ENCODE measurements at places on chromosomes 11 and 22.

- DNase-seq: no peak
Observed at GRCh38 chr11:11952036-11952435, 56.4 kb downstream of the DKK3 start.

GRCh38 chr11:2694995-2695939 is 4.5 kb downstream of the KCNQ1OT1 start:
- DNase-seq: no peak

DNA sequence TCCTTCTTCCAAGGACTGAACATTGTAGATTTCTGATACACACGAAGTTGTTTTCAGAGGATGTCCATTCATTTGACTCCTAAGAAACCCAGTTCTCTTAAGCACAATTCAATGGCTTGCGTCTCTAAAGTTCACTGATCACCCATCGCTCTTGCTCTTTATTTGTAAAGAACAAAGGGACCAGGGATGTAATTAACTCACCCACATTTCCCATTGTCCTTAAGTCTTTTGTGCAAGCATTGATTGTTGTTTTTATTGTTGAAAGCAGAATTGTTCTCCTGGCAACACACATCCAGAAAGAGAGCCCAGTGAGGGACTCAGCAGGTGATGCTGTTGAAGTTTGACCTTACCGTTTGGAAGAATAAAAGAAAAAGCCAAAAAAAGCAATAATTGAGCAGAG is 59.2 kb downstream of the SPON1 start:
- DNase-seq: no peak

DNA sequence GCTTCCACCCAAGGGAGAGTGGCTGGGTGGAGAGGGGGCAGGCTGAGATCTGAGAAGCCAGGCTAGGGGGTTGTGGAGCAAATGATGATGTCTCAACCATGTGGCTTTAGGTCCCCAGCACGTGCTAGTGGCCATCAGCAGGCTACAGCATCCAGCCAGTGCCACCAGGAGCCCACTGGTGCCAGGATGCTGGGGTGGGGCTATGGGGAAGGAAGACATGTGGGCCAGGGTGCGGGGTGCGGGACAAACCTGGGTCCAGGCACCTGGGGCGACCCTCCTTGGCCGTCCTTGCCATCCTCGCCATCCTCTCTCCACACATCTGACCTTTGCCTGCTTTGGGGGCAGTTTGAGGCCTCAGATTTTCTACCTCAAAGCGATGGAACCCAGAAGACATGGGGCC is 104.3 kb downstream of the KCNQ1 start:
- DNase-seq: no peak

DNA sequence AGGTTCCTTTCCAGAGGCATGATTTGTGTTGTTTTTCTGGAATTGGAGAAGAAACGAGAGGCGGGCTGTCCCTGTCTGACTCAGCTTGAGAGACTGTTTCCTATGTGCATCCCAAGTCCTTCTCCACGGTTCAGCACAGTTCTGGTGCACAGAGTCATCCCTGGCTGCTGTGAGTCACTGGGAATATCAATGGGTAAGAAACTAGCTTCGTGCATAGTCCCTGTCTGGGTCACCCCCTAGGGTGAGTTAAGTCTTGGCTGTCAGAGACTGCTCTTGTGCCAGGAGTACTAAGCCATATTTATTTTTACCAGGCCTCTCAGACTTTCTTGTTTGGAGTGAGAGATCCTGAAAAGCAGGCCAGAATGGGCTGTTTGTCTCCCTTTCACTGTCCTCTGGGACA is 2.4 kb upstream of the LRP4 start:
- DNase-seq: no peak

- DNase-seq: no peak
Observed at GRCh38 chr11:46090375-46090774, 30.9 kb downstream of the PHF21A start.

GRCh38 chr11:121191818-121192217 is 90.8 kb downstream of the TECTA start:
- DNase-seq: no peak

DNA sequence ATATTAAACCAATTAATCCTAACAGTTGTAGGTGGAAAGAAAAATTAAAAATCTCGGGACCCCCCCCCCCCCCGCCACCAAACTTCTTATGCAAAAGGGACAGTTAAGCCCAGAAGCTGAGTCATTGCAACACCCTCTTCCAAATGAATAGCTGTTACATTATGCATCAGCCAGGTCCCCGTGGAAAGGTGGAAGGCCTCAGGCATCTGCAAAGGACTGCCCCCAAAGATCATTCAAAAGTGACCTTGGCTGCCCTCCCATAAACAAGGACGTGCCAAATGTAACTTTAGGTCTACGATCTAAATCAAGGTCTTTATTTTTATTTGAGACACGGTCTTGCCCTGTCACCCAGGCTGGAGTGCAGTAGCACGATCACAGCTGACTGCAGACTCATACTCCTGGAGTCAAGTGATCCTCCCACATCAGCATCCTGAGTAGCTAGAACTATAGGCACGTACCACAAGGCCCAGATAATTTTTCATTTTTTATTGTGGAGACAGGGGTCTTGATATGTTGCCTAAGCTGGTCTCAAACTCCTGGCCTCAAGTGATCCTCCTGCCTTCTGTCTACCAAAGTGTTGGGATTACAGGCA is 22.8 kb downstream of the SYN3 start:
- no peak for DNase-seq

DNA sequence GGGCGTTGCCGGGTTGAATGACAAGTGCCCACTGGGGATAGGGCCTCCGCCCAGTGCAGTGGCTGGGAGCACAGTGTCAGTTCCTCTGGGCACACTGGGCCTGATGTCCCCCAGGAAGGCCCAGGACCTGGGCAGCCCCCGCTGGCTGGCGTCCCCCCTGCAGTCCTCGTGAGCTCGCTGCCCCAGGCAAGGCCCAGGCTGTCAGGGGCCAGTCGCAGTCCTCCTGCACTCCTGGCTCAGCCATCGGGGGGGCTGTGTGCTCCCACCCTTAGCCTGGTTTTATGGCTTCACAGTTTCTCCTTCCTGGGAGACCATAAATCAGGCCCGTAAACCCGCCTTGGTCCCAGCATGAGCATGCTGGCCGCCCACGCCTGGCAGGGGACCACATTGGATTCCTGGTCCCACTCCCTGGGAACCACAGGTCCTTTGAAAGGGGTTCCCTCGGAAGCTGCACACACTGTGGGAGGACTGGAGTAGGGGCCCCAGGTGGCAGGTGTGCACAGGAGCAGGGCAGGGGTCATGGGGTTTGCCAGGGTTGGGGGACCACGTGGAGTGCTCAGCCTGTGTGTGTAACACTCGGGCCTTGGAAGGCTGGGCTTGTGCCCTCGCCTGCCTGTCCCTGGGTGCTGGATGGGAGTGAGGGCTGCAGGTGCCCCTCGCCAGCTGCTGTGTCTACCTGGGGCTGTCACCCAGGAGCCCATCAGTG is 113.6 kb downstream of the KCNQ1OT1 start:
- no peak for DNase-seq

GRCh38 chr22:48567213-48567975 is 1260.3 kb downstream of the BRD1 start:
- no peak for DNase-seq

GRCh38 chr11:79406376-79406775 is 34.5 kb downstream of the TENM4 start:
- no peak for DNase-seq

DNA sequence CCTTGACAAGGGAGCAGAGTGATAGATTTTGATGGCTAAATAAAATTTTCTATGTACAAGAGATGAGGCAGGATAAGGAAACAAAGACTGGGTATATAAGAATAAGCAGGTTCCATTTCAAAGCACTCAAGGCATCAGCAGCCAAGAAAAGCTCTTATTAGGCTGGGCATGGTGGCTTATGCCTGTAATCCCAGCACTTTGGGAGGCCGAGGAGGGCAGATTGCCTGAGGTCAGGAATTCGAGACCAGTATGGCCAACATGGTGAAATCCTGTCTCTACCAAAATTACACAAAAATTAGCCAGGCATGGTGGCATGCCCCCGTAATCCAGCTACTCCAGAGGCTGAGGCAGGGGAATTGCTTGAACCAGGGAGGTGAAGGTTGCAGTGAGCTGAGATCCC is 563.4 kb upstream of the CCDC179 start:
- DNase-seq: no peak

DNA sequence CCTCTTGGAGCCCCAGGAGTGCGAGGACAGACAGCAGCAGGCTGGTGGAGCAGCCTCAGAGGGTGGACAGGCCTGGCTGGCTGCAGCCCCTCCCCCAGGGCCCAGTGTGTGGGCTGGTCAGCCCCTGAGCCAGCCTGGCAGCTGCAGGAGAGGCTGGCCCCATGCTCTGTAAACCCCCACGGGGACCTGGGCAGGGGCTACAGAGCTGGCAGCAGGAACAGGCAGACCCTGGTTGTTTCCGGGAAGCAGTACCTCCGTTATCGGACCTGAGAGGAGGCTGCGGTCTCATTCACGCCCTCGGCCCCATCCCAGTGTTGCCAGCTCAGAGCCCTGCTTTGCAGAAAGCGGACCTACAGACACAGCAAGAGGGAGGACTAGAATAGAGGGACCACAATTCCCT is 38.5 kb upstream of the COMT start:
- DNase-seq: no peak

DNA sequence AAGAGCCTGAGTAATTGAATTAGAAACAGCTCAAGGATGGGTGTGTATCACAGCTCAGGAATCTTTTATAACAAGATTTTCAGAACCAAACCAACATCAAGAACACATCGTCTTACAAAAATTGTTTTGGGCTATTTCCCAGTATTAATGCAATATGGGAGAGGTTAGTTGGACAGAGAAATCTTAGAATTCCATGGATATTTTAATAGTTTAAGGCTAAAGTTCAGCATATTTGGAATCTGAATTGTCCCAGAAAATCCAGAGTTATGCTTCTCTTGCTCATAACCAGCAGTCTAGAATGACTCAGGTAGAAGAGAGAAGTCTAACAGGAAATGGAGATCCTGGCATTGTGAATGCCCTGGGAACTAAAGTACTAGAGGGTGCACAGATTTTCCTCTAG is 74.6 kb downstream of the ADM start:
- no peak for DNase-seq

DNA sequence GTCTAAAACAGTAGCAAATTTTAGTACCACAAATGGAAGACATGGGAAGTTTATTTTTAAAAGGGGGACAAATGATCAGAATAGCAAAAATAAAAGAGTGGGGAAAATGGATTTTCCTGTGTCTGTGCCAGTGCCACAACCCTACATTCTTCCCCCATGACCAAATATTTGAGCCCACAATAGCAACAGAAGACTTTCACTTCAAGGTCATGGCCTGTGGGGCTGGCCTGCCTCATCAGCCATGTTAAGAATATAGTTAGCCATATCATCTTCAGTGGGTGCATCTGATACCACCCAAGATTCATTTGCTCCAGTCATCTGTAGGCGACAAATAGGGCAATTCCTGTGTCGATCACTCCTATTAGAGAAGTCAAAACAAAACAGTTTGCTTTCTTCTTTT is 26.3 kb downstream of the RNF141 start:
- no peak for DNase-seq

GRCh38 chr11:95647355-95647754 is 142.2 kb downstream of the FAM76B start:
- DNase-seq: no peak

DNA sequence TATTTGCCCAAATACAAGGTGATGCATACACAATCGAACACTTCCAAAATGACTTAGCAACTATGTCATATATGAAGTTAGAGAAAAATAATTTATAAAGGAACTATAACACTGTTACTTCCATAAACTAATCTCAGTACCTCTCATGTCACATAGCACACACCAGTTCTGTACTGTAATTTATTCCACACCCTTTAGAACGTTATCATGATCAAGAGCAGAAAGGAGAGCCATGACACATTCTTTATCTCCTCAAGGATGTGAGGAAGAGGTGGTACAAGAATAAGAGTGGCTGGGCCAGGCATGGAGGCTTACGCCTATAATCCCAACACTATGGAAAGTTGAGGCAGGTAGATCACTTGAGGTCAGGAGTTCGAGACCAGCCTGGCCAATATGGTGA is 31.1 kb downstream of the PICALM start:
- no peak for DNase-seq

- DNase-seq: no peak
Observed at GRCh38 chr11:36130401-36130800, 158.8 kb downstream of the COMMD9 start.

- no peak for DNase-seq
Observed at GRCh38 chr11:64869571-64870175, 8.7 kb downstream of the EHD1 start.

DNA sequence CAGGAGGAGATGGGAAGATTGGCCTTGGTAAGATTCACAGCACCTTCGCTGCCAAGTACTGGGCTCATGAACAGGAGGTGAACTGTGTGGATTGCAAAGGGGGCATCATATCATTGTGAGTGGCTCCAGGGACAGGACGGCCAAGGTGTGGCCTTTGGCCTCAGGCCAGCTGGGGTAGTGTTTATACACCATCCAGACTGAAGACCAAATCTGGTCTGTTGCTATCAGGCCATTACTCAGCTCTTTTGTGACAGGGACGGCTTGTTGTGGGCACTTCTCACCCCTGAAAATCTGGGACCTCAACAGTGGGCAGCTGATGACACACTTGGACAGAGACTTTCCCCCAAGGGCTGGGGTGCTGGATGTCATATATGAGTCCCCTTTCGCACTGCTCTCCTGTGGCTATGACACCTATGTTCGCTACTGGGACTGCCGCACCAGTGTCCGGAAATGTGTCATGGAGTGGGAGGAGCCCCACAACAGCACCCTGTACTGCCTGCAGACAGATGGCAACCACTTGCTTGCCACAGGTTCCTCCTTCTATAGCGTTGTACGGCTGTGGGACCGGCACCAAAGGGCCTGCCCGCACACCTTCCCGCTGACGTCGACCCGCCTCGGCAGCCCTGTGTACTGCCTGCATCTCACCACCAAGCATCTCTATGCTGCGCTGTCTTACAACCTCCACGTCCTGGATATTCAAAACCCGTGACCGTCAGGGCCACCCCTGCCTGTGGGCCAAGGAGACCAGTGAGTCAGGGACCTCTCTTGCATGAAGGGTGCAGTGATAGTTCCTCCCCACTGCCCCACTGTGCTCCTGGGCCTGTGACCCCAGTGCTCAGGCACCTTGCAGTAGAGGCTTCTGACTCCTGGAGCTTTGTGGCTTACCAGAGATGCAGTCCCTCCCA is 83.6 kb downstream of the BCR start:
- no peak for DNase-seq

- no peak for DNase-seq
Observed at GRCh38 chr11:876545-876944, 33.9 kb downstream of the TSPAN4 start.

GRCh38 chr11:110728883-110729282 is 16.6 kb upstream of the ARHGAP20 start:
- no peak for DNase-seq

- DNase-seq: no peak
Observed at GRCh38 chr22:25348391-25348790, 129.0 kb downstream of the CRYBB2 start.

GRCh38 chr11:6755303-6755952 is 16.3 kb downstream of the OR2AG2 start:
- DNase-seq: no peak

DNA sequence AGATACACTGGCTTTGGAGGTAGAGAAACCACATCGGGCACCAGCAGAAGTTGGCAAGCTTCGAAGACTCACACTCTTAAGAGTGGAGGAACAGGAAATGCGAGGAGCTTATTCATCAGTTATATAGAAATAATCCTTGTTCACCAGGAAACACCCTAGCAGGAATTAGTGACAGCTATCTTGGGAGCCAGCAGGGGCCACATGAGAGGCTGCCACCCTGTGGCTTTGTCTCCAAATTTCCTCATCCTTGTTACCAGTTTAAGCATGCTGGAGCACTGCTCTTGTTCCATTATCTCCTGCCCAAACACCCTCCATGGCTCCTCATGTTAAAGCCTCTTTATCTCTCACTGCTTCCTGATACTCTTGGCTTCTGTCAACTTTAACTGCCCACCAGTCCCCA is 131.0 kb downstream of the PLEKHA7 start:
- no peak for DNase-seq
